Non-pigmented ciliary epithelial cell (primary cell): ENCODE measurements at places on chromosomes 3 and 15.

DNA sequence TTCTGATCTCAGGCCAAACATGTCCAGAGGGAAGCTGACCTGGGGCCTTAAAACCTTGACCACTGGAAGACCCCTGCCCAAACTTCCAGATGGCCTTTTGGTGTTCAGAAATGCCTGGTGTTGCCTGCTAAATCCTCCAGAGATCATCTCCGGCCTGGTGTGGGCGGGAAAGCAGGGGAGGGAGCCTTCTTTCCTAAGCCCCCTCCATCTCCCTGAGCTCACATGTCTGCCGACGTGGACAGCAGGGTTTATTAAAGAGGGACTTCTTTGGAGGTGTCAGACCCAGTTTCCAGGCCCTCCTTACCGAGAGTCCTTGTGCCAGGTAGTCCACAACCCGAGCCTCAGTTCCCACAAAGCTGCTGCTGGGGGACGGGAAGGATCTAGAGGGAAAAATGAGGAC is 55.9 kb upstream of the SLC6A1 start:
- no peak for DNase-seq

DNA sequence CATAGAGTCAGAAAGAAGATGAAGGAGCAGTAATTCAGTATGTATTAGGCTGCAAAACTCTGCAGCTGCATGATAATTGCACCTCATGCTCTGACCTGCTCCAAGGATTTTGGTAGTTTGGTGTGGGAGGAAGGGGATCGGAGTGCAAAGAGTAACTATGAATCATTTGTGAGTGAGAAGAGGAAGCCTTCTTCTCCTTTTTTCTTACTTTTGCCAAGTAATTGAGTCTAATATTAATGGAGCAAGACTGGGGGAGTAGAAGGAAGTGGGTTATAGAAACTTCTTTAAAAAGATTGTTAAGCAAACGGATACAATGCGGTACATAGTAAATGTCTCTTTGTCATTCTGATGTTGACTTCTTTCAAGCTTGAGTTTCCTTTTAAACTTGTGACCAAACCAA is 276.5 kb downstream of the EDEM1 start:
- no peak for DNase-seq

GRCh38 chr3:106119614-106120082 is 250.8 kb upstream of the CBLB start:
- DNase-seq, result no peak

DNA sequence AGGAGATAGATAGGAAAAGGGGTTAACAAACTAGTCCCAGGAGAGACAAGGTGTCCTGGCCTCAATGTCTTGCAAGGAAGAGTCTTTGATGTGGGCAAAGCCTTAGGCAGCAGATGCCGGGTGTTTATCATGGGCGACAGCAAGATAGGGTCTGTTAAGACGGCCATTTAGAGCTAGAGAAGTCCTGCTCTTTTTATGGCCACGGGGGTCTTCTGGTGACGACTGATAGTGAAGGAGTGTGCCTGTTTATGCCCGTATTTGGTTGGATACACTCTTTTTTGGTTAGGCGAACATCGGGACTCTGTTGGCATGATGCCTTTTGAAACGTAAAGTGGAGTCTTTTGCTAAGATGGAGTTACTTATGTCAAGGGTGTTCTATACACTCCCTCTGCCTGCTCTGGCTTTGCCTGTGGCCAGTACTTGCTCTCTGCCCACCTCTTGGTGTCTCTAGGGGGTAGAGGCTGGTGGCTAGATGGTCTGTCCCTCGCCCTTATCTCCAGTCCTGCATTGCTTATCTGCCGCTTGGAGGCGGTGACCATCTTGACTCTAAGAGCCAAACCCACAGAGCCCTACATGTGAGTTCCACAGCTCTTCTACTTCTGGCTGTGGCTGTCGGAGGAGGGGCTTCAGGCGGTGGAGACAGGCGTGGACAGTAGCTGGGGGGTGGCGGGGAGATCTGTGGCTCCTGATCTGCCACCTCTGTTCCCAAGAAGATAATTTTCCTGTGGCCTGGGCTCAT is 55.8 kb upstream of the ZBTB38 start:
- no peak for DNase-seq

DNA sequence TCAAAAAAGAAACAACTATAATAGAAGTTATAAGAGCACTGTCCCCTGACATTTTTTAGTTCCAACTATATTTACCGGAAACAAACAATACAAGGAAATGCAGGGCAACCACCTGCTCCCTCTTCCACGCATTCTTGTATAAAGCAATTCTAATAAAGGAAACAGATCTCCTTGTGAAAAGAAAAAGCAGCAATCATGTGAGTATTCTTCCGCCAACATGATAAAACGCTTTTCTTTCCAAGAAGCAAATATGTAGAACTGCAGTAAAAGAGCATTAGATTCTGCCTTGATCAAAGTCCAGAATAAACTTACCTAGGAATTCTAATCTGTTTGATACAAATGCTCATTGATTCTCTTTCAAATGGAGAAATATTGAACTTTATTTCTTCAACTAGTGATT is 230.3 kb downstream of the CNTN3 start:
- no peak for DNase-seq

DNA sequence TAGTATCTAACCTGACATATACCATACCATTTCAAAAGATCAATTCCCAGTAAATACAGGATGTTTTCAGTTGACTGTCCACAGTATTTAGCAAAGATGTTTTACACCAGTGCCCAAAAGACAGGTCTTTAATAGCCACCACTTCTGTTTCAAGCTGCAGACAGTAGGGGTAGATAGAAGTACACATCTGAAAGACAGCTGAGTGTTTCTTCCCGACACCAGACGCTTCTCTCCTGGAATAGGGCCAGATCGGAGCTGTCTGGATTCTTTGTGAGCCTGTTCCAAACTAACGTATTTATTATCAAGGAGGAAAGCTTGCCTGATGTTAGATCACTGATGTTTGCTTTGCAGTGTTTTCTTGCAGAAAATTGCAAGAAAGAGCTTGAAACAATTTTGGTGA is 136.1 kb upstream of the RBMS3 start:
- no peak for DNase-seq

DNA sequence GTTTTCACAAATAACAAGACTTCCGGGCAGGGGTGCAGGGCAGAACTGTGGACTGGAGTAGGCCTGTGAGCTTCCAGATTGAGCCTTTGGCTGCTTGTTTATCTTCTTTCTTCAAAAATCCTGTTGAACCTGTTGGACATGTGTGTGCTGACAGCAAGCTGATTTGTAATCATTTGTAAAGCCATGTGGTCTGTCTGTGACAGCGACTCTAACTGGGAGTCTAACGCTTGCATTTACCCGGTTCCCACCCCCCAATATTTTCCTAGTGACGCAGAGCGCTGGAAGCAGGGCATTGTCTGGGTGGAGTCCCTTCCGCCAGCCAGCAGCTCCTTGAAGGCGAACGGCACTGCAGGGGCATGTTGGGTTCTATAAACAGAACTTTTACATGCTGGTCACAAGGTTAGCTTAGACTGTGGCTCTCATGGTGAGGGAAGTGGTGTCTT is 85.7 kb upstream of the MYZAP start:
- no peak for DNase-seq

GRCh38 chr3:70982700-70983140 is 600.8 kb downstream of the FOXP1 start:
- DNase-seq, result no peak

- peak; percentile 44 for DNase-seq
Observed at GRCh38 chr3:84958495-84959469, at the start of gene CADM2. CADM2 (plus strand) TSS chr3:84958989.

GRCh38 chr3:1131166-1131565 is 38.3 kb downstream of the CNTN6 start:
- no peak for DNase-seq

DNA sequence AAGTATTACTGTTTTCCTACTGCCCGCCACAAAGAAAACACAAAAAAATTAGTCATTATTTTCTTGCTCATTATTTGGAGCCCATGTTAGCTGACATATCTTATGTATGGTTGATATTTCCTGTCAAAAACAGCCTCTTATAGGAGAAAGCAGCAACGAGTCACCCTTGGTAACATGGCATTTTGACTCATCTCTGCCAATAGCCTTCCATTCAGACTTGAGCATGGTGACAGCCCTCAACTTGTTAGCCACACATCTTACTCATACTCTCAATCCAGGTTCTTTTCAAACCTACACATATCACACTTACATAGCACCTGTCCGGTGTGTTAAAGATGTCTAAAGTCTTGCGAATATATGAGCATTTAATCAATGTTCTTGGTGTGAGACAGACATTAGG is 109.4 kb upstream of the SAMMSON start:
- DNase-seq, result no peak

DNA sequence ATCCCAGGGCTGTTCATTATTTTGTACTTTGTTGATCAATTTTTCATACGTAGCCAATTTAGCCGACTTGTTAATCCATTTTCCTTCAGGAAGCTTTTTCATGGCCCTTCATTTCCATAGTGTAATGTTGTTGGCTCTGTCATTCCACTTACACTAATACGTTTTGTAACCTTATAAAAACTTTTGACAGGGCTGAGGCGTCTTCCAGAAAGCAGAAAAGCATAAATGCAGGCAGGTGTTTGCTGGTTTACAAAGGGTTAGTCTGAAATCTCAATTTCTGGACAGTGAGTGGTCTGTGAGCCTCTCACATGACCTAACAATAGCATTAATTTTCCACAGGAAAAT is 444.0 kb downstream of the OTOL1 start:
- DNase-seq, result no peak

DNA sequence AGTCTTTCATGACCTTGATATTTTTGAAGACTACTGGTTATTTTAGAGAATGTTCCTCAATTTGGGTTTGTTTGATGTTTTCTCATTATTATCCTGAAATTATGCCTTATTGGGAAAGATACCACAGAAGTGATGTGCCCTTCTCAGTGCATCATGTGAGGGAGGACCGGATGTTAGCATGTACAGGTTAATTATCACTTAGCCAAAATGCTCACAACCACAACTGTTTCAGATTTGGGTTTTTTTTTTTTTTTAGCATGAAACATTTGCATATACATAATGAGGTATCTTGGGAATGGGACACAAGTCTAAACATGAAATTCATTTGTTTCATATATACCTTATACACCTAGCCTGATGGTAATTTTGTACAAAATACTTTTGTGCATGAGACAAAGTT is 59.8 kb downstream of the PIK3R4 start:
- DNase-seq, result no peak

DNA sequence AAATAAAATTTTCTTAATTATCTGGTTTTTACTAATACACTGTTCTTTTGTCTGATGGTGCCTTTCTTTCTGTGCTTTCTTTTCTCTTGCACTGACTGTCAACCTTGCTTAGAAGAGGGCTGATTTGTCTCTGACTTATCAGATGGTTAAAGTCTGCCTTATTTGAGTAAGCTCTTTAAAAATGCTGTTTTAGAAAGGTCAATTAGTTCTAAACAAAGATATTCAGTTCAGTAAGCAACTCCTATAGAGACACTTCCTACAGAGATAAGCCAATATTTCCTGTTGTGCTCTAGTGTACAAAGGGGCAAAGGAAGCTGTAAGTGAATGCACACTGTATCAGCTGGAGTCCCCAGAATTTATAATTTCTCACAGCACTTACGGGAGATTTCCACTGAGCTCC is 153.4 kb upstream of the TSPAN3 start:
- DNase-seq, result no peak

- no peak for DNase-seq
Observed at GRCh38 chr15:86002444-86002843, 77.2 kb upstream of the AGBL1 start.

DNA sequence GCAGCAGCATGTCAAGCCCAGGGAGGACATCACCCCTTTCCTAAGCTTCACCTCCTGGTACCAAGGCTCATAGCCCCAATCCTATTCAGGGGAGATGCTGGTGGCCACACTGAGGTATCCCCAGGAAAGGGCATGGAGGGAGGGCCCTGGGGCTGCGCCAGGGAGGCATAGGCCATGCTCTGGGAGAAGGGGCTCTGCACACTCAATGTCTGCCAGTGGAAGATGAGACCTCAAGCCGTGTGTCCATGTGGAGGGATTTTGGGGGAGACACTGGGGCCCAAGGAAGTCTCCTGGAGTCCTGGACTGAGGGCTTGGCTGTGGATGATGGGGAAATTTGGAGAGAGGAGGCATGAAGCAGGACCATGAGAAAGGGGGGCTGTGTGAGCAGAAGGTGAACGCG is 21.2 kb upstream of the PRR23E start:
- no peak for DNase-seq

DNA sequence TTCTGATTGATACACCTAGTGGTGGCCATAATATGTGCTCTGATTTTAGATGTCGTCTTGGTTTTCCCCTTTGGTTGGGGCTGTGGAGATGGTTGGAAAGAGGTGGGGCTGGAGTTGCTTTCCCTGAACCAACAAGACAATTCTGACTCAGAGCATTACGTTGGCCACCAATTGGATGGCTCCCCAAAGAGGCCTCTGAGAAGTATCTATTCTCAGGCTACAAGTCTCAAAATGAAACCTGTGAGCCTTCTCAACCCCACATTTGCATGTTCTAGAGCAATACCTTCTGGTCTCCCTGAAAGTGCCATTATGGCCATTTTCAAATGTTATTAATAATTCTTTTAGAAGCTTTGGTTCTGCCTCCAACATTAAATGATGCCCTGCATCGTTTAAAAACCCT is 188.4 kb upstream of the WNT5A start:
- no peak for DNase-seq

DNA sequence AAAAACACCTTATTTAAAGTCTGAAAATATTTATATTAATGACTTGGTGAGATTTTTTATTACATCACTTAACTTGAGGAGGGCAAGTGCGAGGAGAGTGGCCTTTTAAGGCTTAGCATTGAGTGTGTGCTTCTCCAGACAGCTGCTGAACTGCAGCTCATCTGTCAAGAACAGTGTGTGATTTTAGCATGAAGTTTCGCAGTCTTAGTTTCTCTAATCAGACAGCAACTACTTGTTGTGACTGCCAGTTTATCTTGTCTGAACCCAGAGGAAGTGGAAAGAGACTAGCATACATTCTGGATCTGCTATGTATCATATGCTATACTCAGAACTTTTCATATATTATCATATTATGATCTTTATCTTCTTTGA is 291.7 kb upstream of the ROPN1 start:
- no peak for DNase-seq

- no peak for DNase-seq
Observed at GRCh38 chr3:169641167-169641566, 22.3 kb downstream of the MECOM start.

- DNase-seq, result no peak
Observed at GRCh38 chr3:170752571-170753155, 117.3 kb downstream of the RPL22L1 start.

DNA sequence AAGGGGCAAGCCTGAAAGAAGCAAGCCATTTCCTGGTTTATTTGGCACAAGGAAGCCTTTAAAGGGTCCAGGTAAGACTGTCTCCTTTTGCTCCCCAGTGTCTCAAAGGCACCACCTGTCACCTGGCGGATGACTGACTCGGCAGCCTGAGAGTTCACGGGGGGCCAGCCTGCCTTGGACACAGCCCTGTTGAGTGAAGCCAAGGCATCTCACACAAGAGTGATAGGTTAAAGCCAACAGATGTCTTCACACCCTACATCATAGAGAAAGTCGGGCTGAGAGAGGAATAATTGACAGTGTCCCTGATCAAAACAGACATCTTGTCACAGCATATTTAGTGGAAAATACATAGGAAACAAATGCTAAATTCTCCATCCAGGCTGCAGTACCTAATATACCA is 28.2 kb upstream of the LIPC start:
- DNase-seq, result no peak

- DNase-seq, result peak; percentile 87
Observed at GRCh38 chr15:48149858-48150257, 28.2 kb downstream of the MYEF2 start.
